ENCODE measurements at places on chromosomes 4 and X. TPM values are rescaled to one million over a fixed set of nuclear protein-coding genes. Genes with fewer than 3 reads are reported as not detected.

Gene CPE
- 85.0 TPM for total RNA-seq

Gene WDR17
- 0.51 TPM for total RNA-seq

Gene PFKFB1
- not detected for total RNA-seq

Gene MAGEA8
- not detected for total RNA-seq

Gene PGAM4
- total RNA-seq, result not detected

Gene CT45A10
- not detected for total RNA-seq

Gene NLGN4X
- 6.2 TPM for total RNA-seq

Gene XK
- total RNA-seq, result 1.5 TPM

Gene CSAG2
- not detected for total RNA-seq

Gene PLS3
- total RNA-seq, result 151 TPM

Gene MID1
- 10.8 TPM for total RNA-seq

Gene MAP7D2
- 0.55 TPM for total RNA-seq

Gene TMEM165
- total RNA-seq, result 191 TPM

Gene PPP1R3F
- 8.7 TPM for total RNA-seq

Gene HTN3
- not detected for total RNA-seq

Data from uterus (tissue), 4 donors.